CD4-positive, alpha-beta T cell treated with Interleukin-6 at 100 ng/mL for 8 hours (primary cell): ENCODE measurements at places on chromosomes 3 and 15.

- peak; percentile 58 for DNase-seq
Observed at GRCh38 chr15:39426552-39427532, 154.0 kb upstream of the THBS1 start.

GRCh38 chr15:34182942-34183341 lies 27.0 kb downstream of the KATNBL1 start:
- no peak for DNase-seq

GRCh38 chr3:137148917-137149316 lies 191.1 kb downstream of the IL20RB start:
- DNase-seq = no peak

DNA sequence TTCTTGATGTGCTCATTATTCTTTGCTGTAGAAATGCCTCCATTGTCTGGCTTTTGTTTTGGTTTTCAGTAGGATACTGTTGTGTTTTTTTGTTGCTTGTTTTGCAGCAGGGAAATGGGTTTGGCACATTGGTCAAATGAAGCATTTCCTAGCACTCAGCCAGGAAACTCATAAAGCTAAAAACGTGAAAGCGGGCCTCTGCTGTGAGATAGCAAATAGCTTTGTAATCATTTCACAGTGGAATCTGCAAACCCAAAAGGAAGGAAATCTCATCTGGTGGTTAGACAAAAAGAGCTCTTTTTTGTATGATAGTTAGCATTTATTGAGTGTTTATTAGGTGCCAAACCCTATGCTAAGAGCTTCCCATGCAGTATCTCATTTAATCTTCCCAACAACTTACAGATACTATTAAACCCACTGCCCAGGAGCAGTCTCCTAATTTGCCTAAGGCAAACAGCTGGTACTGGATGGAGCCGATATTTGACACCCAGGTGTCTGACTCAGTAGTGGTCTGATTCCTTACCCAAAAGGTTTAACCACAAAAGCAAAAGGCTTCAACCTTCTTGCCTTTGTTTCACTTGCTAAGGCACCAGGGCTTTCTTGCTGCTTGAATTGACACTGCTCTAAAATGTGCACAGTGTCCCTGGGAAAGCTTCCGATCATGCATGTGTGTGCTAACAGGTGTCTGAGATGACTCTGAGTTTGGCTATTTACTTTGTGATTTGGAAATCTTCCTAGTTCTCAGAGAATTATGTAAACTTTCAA lies 527.9 kb upstream of the MDFIC2 start:
- DNase-seq = no peak

GRCh38 chr3:193605876-193606275 lies 12.9 kb downstream of the OPA1 start:
- DNase-seq = peak; percentile 51

GRCh38 chr3:42988097-42988496 lies 9.0 kb downstream of the GASK1A start:
- DNase-seq = no peak
